ENCODE measurements at places on chromosomes 7 and 10.

- DNase-seq: no peak
Observed at GRCh38 chr10:53601260-53601875, 828.8 kb upstream of the MBL2 start.

GRCh38 chr10:12937527-12937926, 64.0 kb downstream of the CCDC3 start:
- no peak for DNase-seq

DNA sequence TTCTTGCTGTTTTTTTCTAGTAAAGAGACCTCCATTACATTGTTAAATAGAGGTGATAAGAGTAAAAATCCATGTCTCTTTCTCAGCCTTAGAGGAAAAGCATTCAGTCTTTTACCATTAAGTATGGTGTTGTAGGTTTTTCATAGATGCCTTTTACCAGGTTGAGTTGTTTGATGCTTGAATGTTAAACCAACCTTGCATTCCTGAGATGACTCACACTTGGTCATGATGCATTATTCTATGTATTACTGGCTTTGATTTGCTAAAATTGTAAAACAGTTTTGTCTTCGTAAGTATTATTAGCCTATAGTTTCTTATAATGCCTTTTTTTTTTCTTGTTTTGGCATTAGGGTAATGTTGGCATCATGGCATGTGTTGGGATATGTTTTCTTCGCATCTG, 90.0 kb downstream of the ANKRD61 start:
- no peak for DNase-seq

GRCh38 chr10:67487906-67488619, 207.9 kb downstream of the CTNNA3 start:
- DNase-seq: no peak

GRCh38 chr7:37425498-37425897, 23.2 kb downstream of the ELMO1 start:
- no peak for DNase-seq

DNA sequence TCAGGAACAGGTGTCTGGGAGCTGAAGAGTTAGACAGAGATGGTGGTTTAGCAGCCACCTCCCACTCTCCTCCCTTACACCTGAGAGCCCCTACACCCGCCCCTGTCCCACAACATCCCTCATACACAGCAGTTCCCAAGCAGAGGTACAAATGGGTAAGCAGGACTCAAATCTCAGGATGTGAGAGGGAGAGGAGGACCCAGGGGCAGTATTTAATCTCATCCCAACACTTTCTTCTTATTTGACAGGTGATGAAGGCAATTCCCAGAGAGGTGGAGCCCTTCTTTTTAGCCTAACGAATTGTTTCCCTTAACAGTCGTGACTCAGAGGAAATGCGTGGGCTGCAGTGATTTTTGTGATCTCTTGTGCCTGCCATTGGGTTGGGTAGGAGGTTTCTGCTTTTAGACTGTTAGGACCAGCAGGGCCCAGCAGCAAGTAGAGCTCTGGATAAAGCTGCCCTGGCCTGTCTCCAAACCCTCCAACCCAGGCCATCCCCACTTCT, 191.3 kb downstream of the HECW1 start:
- DNase-seq: no peak

DNA sequence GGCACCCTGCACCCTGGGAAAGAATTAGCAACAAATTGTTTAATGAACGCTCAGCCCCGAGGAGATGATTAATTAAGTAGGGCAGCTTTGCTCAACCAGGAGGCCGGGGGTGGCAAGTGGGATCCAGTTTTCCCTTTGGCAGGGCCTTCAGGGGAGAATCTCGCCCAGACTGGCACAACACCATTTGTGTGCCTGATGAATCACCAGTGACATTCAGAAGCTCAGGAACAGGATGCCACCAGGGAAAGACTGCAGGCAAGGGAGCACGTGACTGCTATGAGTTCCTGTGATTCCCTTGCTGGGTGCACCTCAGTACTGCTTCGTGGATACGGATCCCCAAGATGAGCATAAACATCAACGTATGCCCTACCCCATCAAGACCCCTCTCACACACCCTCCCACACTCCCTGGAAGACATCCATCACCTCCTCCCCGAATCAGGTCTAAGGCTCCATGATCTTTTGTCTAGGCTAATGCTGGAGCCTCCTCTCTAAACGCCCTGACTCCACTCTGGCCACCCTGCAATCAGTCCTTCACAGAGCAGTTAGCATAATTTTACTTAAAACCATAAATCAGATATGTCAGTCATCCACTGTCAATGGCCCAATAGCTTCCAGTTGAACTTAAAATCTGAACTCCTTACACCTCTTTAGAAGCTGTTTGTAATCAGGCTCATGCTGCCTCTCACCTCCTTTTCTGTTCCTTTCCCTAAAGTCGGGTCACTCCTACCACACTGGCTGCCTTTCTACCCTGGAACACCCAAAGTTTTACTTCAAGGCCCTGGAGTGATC, 109.2 kb upstream of the AGK start:
- no peak for DNase-seq

DNA sequence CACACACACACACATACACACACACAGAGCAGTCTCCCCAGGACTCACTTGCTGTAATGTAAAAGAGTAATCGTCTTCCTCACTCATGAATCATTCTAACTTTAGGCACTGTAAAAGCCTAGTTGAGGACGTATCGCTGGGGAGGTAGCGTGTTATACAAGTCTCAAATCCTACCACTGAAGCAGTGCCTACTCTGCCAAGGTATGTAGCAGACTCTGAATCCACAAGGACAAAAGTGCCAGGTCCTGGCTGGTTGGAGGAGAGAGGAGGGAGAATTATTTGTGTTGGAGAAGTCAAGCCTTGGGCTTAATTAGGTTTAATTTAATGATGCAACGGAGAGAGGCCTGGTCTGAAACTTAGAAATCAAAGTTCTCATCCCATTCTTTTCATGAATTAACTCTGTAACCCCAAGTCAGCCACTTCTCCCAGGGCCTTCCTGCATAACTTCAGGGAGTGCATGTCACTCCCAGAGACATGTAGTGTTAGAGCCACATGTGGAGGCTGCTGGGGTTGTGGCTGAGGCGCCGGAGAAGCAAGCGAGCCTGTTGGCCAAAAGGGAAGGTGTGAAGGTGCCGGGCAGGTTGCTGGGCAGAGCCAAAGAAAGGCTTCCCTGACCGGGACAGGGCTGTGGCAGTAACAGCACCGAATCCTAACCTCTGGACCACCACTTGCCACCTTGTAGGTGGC, 36.7 kb downstream of the NKX2-3 start:
- no peak for DNase-seq

DNA sequence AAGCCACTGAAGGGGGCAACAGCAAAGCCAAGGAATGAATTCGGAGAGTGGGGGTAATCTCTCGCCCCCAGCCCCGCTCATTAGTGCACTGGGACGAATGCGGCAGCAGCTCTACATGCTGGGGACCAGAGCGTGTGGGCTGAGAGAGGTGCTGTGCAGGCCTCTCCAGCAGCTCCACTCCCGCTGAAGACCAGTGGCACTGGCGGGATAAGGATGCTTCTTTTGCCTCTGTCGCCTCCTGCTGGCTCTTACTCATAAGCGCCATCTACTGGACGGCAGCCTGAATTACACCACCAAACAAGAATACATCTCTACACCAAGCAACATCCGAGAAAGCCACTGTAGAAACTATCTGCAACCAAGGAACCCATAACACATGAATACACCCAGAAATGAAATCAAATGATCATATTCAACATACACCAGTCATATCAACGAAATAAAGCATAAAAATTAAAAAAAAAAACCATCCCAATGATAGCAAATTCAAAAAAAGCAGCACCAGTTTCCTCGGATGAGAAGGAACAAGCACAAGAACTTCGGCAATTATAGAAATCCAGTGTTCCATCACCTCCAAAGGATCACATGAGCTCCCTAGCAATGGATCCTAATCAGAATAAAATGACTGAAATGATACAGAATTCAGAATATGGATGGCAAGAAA, 79.0 kb upstream of the TMEM168 start:
- no peak for DNase-seq

DNA sequence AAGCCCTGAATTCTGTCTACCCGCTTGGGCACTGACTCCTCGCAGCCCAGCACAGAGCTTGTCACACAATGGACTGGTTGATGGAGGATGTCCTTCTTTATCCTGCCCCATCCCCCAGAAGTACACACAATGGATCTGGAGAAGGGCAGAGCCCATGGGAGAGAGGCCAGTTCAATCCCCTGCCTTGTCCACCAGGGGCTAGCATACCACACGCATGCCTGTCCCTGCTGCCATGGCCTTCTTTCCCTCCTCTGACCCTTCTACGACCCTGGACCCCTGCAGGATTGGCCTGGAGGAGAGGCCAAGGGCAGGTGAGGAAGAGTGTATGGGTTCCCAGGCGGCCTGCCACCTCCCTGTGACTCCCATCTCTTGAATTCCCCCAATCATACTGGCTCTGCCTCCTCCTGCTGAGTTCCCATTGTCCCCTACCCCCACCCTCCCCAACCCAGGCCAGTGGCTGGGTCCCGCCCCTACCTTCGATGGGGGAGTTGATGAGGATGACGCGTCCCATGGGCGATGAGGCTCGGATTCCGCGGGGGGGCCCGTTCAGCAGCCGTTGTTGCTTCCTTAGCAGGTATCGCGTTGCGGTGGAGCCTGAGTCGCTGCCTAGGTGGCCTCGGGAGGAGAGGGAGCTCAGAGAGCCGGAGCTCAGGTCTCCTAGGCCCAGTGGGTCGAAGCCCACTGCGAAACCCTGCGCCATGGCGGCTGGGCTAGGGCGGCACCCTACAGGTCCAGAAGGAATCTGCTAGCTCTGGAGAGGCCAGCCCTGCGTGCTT, 1.2 kb downstream of the PDZD7 start:
- DNase-seq: no peak

GRCh38 chr10:97838091-97838490, 11.6 kb upstream of the GOLGA7B start:
- DNase-seq: no peak

- DNase-seq: no peak
Observed at GRCh38 chr7:91164506-91164905, 99.7 kb upstream of the FZD1 start.

DNA sequence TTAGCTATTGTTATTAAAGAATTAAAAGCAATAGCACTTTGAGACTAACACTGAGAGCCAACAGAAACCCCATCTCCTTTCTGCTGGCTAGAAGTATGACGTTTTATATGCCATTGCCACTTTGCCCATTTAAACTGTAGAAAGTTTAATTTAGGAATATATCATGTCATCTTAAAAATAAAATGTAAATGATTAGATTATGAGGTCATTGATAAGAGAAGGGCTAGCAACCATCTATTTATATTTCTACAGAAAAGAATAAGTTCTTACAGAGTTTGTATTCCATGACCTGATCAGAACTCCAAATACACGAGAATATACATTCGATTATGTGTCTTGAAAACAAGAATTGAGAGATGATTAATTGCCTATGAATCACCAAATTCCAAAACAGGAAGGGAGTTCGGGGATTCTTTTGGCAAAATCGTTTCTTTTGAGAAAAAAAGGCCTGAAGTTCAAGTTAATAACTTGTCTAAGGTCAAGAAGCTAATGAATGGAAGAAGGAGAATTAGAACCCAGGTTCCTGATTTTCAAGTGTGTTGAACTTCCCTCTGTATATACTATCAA, 227.0 kb downstream of the TRIL start:
- no peak for DNase-seq

DNA sequence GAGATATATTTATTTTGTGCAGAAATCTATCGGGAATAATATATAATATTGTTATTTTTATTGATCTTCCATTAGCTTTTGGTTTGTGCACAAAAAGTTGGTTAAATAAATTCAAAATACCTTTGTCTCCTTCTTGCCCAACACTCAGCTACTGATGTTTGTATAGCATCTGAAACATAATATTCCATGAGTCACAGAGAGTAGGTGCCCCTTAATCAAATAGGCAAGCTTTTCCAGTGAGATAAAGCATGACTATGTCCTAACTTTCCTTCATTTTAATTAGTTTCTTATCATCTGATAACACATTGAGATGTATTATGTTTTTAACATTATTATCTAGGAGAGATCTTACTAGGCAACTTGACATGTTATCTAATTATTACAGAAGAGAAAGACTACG, 432.2 kb downstream of the KIF20B start:
- DNase-seq: no peak

DNA sequence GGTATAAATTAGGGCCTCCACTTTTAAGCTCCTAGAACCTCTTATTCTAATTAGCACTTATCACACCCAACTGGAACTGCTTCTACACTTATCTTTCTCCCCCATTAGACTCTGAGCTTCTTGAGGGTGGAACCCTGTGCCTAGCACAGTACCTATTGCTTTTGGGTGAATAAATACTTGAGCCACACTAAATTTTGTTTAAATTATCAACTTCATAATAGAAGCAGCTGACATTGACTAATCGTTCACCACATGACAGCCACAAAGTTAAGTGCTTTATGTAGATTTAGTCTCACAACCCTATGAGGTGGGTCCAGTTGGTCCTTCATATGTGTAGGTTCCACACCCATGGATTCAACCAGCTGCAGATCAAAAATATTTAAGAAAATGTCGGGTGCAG, 36.0 kb upstream of the DNAJB12 start:
- DNase-seq: no peak

DNA sequence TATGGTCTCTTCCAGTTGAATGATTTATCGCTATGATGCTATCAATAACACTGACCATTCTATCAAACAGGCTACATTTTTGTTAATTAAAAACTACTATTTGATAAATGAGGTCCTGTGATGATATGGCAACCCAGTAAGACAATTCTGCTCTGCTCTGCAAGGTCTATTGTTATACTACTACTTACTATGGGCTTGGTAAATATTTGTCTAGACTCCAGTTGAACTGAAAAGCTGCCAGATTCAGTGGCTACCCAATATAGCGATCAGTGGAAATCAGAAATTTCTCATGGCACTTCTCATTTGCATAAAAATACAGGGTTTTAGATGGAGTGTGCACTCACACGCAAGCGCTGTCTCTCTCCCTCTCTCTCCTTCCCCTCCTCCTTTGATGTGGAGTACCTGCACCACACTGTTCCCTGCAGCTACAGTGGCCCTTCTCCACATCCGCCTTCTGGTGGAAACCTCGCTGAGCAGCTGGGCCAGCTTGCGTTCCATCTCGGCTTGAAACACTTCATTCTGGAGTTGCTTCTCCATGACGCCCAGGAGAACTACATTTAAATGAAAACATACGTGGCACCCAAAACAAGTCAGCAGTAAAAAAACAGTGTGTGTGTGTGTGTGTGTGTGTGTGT, 77.9 kb downstream of the KIAA1549 start:
- DNase-seq: no peak

GRCh38 chr10:69074532-69074931, 13.4 kb upstream of the SRGN start:
- DNase-seq: no peak

DNA sequence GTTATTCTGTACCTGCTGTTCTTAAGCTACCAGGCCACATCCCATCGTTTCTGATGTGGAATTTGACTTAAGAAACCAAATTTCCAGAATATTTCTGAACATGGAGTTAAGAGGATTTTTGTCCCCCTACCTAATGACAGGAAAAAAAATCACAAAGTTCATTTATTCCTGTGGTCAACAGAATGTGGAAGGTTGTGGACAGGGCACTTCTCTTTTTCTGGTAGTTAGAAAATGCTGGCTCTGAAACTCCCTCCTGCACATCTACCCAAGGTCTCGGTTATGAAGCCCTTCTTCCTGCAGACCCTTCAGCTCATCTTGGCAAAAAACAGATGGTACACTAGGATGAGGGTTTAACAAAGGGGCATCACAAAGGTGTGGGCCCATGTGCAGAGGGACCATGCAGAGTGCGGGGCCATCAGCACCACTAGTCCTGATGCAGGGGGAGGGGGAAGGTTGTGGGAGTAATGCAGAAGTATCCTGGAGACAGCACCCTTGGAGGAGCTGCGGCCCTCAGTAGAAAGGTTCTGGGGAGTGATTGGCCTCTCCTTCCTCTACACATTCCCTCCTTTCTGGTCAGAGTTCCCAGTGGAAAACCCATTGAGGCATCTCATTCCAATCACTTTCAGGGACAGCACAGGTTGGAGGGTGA, 9.8 kb downstream of the ALOX5 start:
- no peak for DNase-seq

GRCh38 chr10:101142533-101143344, 11.6 kb downstream of the TLX1 start:
- DNase-seq: no peak
